ENCODE measurements at places on chromosomes 4 and X. TPM values are rescaled to one million over a fixed set of nuclear protein-coding genes. Genes with fewer than 3 reads are reported as not detected.

The CYLC1 gene
- not detected for total RNA-seq

The SULT1E1 gene
- total RNA-seq, result 7.8 TPM

The CT45A5 gene
- total RNA-seq, result not detected

The ZGRF1 gene
- total RNA-seq, result 23.5 TPM

The NAP1L2 gene
- 1.6 TPM for total RNA-seq

The COL4A5 gene
- total RNA-seq, result 7.4 TPM

The RENBP gene
- total RNA-seq, result 9.3 TPM

DNA sequence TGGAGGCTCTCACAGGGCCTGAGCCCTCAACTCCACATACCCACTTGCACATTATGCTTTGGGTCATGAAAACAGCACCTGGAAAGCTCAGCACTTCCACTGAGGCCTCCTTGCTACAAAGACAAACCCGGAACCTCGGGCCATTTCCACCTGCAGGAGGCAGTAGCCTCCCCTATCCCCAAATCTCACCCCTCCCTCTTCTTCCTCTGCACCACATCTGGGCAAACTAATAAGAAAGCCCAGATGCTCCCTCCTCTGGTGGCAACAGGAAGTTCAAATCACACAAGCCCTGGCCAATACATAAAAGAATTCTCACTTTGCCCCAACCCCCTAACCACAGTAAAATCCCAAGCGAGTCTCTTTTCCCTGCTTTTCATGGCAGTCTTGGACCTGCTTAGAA, 136.4 kb downstream of the MAPK10 start:
- no peaks in the 10 kb centered on the region for H3K36me3 ChIP-seq
- H3K27ac ChIP-seq, result no peak overlapping the region
- no peaks in the 10 kb centered on the region for H3K27me3 ChIP-seq
- no peak overlapping the region for H3K4me3 ChIP-seq
- no peaks in the 10 kb centered on the region for H3K4me1 ChIP-seq
- no peak for DNase-seq

- peak; percentile 8 for DNase-seq
- no peaks in the 10 kb centered on the region for H3K36me3 ChIP-seq
These were observed 109.8 kb upstream of the HPGD start for GRCh38 chr4:174631901-174632758.

- no peak for DNase-seq
- H3K27ac ChIP-seq, result no peak overlapping the region
- no peaks in the 10 kb centered on the region for H3K27me3 ChIP-seq
- no peak overlapping the region for H3K4me3 ChIP-seq
These were observed 130.3 kb downstream of the SCFD2 start for GRCh38 chr4:53235547-53235946.

- H3K4me3 ChIP-seq, result no peak overlapping the region
- H3K4me1 ChIP-seq, result no peaks in the 10 kb centered on the region
- DNase-seq, result no peak
- peaks cover 11% of the 10 kb centered on the region for H3K27me3 ChIP-seq
These were observed 222.0 kb upstream of the STK26 start for GRCh38 chrX:131801066-131801465.

- H3K27ac ChIP-seq, result no peak overlapping the region
- H3K4me1 ChIP-seq, result no peaks in the 10 kb centered on the region
- H3K4me3 ChIP-seq, result no peak overlapping the region
- DNase-seq, result no peak
- peaks cover 4% of the 10 kb centered on the region for H3K27me3 ChIP-seq
- no peaks in the 10 kb centered on the region for H3K36me3 ChIP-seq
These were observed 43.1 kb upstream of the SLC25A4 start for GRCh38 chr4:185099940-185100339.

DNA sequence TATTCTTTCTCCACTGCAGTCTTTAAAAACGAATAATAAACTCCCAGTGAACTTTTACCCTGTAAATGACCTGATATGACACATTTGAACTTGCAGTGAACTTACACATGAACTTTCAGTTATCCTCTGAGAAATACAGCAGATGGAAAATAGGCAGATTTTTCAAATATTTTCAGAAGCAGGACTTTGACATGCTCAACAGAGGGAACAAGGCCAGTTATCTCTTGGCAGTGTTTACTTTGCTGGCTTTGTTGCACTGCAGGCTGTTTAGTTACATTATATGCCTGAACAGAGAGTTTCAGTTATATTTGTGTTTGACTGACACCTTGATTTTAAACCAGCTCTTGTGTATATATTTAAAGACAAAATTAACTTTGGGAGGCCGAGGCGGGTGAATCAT, 47.6 kb upstream of the FGG start:
- H3K36me3 ChIP-seq, result no peaks in the 10 kb centered on the region
- H3K27me3 ChIP-seq, result no peaks in the 10 kb centered on the region
- no peaks in the 10 kb centered on the region for H3K4me1 ChIP-seq
- no peak for DNase-seq
- no peak overlapping the region for H3K4me3 ChIP-seq

DNA sequence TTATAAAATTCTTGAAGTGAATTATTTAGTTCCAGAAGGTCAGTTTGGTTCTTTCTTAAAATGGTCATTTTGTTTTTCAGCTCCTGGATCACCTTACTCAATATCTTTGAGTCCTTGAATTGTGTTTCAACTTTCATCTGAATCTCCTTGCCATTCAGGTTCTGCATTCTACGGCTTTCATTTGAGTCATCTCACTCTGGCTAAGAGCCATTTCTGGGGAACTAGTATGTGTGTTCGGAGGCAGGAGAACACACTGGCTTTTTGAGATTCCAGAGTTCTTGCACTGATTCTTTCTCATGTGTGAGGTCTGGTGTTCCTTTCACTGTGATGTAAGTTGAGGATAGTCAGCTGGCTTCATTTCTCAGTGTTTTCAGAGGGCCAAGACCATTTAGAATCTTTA, 708.4 kb upstream of the FRG1 start:
- H3K4me3 ChIP-seq, result no peak overlapping the region
- H3K4me1 ChIP-seq, result no peaks in the 10 kb centered on the region
- no peaks in the 10 kb centered on the region for H3K27me3 ChIP-seq
- no peak for DNase-seq

DNA sequence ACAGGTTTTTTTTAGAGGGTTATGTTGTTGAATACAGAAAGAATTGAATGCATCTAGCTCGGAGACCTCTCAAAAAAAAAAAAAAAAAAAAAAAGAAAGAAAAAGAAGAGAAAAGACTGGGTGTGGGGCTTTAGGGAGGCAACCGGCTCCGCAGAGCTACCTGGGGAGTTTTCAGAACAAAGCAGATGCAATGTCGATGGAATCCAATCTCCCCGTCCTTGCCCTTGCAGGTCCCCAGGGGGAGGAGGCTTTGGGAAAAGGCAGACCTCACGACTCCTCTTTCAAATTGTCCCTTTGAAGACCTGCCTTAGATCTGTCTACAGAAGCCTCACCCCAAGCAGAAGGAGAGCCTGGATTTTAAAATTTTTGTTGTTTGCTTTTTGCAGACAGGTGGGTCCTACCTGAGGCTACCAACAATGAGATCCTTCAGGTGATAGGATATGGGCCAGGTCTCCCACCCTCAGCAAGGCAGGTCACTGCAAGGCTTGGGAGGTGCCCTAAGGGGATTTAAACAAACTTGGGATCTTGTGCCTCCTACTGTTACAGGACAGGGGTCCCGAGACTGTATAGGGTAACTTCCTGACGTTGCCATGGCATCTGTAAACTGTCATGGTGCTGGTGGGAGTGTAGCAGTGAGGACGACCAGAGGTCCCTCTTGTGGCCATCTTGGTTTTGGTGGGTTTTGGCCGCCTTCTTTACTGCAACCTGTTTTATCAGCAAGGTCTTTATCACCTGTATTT, 75.2 kb upstream of the PRKX start:
- H3K4me1 ChIP-seq, result no peaks in the 10 kb centered on the region
- DNase-seq, result no peak
- peaks cover 2% of the 10 kb centered on the region for H3K27me3 ChIP-seq

- H3K4me3 ChIP-seq, result no peak overlapping the region
- DNase-seq, result no peak
- H3K36me3 ChIP-seq, result no peaks in the 10 kb centered on the region
- H3K27me3 ChIP-seq, result no peaks in the 10 kb centered on the region
- no peaks in the 10 kb centered on the region for H3K4me1 ChIP-seq
These were observed 58.1 kb downstream of the NBDY start for GRCh38 chrX:56786889-56787733.

GRCh38 chr4:87540146-87541058, 11.2 kb upstream of the SPARCL1 start:
- H3K4me3 ChIP-seq, result no peak overlapping the region
- H3K4me1 ChIP-seq, result no peaks in the 10 kb centered on the region
- DNase-seq, result no peak
- no peak overlapping the region for H3K27ac ChIP-seq
- H3K27me3 ChIP-seq, result no peaks in the 10 kb centered on the region

DNA sequence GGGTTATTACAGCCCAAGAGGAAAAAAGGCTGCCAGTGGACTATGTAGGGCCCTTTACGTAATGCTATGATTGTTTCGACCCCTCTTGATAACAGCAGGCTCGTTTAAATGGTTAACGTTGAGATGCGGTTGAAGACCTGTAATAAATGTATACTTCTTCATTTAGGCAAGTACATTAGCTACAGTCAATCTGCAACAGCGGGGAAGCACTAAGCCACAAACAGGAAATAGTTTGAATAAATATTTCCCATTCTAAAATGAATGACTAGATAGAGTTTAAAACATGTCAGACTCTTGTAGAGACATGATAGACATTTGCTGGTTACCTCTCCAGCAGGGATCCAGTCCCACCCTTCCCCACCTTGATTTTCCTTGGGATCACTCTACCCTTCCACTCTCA, 38.1 kb upstream of the STIM2 start:
- H3K27me3 ChIP-seq, result no peaks in the 10 kb centered on the region
- H3K4me1 ChIP-seq, result no peaks in the 10 kb centered on the region
- H3K27ac ChIP-seq, result no peak overlapping the region
- H3K36me3 ChIP-seq, result no peaks in the 10 kb centered on the region
- no peak overlapping the region for H3K4me3 ChIP-seq

GRCh38 chr4:78131403-78131802, 74.3 kb downstream of the FRAS1 start:
- H3K36me3 ChIP-seq, result no peaks in the 10 kb centered on the region
- DNase-seq, result no peak
- H3K27ac ChIP-seq, result no peak overlapping the region
- no peaks in the 10 kb centered on the region for H3K27me3 ChIP-seq

DNA sequence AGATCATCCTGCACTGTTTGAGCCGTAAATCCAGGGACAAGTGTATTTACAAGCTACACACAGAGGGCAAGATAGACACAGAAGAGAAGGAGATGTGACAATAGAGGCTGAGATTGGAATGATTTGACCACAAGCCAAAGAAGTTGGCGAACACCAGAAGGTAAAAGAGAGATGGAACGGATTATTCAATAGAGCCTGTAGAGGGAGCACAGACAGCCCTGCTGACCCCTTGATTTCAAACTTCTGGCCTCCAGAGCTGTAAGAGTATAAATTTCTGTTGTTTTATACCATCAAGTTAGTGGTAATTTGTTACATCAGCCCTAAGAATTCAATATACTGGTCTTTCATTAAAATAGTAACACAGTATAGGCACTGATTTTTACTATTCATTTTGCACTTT, 447.8 kb downstream of the FAT4 start:
- no peak for DNase-seq
- no peaks in the 10 kb centered on the region for H3K4me1 ChIP-seq
- no peak overlapping the region for H3K4me3 ChIP-seq
- no peaks in the 10 kb centered on the region for H3K27me3 ChIP-seq

GRCh38 chr4:124931050-124931449, 218.5 kb upstream of the ANKRD50 start:
- H3K36me3 ChIP-seq, result no peaks in the 10 kb centered on the region
- no peak overlapping the region for H3K4me3 ChIP-seq
- DNase-seq, result no peak
- no peaks in the 10 kb centered on the region for H3K27me3 ChIP-seq

DNA sequence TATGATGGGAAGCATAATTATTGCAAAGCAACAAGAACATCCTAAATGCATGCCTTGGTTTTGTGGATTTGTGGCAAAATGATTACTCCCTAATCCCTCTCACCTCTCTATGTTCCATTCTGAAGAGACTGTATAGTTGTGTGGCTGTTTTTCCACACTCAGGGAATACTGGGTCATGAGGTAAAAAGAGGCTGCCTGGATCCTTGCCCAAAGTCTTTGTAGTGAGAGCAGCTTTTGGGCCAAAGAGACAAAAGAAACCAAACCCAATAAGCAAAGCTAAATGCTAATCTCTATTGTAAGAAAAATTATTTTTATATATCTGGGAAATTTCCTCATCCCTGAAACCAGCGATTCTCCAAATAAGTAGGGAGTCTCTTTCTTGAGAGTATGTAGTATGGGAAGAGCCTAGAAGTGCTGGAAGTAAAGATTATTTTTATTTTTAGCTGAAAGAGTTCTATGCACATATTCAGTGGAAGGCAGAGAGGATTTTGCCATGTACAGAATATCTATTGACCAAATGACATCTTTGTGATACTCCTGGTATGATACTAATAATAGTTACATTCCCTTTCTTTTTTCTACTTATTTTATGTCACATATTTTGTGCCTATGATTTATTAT, 24.9 kb upstream of the SULT1B1 start:
- H3K4me3 ChIP-seq, result no peak overlapping the region
- no peak for DNase-seq
- H3K36me3 ChIP-seq, result no peaks in the 10 kb centered on the region
- H3K4me1 ChIP-seq, result no peaks in the 10 kb centered on the region
- no peaks in the 10 kb centered on the region for H3K27me3 ChIP-seq

- no peak overlapping the region for H3K27ac ChIP-seq
- DNase-seq, result no peak
- no peaks in the 10 kb centered on the region for H3K4me1 ChIP-seq
- no peaks in the 10 kb centered on the region for H3K36me3 ChIP-seq
- H3K4me3 ChIP-seq, result no peak overlapping the region
These were observed 124.6 kb downstream of the GABRB1 start for GRCh38 chr4:47155919-47156318.

DNA sequence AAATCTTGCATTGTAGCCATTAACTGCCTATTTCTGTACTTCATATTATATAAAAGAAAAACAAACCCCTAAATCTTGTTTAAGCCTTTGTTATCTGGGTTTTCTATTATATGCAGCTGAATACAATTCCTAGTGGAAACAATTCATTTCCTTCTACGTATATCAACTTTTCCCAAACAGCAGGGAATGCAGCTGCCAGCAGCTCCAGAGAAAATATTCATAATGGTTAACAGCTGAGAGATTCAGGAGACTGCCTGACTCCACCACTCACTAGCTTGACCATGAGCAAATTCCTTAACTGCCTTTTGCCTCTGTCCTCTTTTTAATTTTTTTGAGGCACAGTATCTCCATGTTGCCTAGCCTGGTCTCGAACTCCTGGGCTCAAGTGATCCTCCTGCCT, 146.2 kb downstream of the SPATA18 start:
- no peaks in the 10 kb centered on the region for H3K36me3 ChIP-seq
- H3K4me3 ChIP-seq, result no peak overlapping the region
- no peak for DNase-seq
- no peaks in the 10 kb centered on the region for H3K4me1 ChIP-seq

All from thymus (tissue), 14 donors.